Inflammatory macrophage (primary cell): ENCODE measurements at places on chromosomes 3 and 15.
A peak's percentile ranks its signal among the peaks of the same experiment; 100 is the strongest.

- DNase-seq: no peak
Measured at GRCh38 chr15:65323071-65323511, 18.6 kb downstream of the RNU5B-1 start.

- no peak for DNase-seq
Measured at GRCh38 chr3:197302033-197302432, 3.6 kb upstream of the DLG1 start.

GRCh38 chr15:78149805-78150751 is 916 bp downstream of the IDH3A start:
- DNase-seq: no peak

GRCh38 chr3:128188956-128189355 is 35.7 kb downstream of the EEFSEC start:
- peak; percentile 69 for DNase-seq

DNA sequence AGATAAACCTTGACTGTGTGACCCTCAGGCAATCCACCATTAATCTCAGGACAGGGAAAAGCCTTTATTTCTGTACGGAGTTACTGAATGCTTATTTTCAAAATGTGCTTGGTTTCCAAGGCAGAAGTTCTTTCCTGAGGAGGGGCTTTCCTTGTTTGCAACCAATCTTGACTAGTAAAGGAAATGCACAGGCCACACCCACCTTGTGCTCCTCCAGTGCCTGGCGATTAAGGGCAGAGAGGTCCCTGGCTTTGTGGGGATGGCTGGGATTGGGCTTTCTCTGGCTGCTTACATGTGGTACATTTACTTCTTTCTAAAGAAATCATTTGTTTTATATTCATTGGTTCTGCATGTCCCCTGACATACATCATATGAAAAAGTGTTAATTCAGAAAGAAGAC is 47.8 kb downstream of the ZNF621 start:
- DNase-seq: no peak

DNA sequence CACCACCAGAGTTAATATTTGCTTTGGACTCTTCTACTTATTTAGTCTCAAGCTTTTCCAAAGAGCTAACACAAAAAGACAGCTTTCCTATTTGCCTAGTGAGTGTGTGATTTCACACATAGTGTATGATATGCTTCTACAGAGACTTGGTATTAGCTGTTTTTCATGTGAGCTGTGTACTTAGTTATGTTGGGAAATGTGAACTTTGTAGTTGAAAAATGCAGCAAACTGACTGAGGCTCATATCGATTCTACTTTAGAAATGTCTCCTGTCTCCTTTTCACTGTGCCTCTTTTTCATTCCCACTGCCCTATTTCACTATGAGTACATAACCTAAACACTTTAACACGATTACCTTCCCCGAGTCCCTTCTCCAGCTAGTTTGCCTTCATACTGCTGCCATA is 136.5 kb downstream of the ALCAM start:
- DNase-seq: no peak

- no peak for DNase-seq
Measured at GRCh38 chr3:159938714-159939113, 49.9 kb upstream of the IL12A start.

GRCh38 chr3:136899622-136900158 is 37.7 kb downstream of the NCK1 start:
- DNase-seq: no peak

GRCh38 chr3:128077665-128078064 is 25.4 kb downstream of the SEC61A1 start:
- peak; percentile 45 for DNase-seq

GRCh38 chr3:117922039-117922438 is 1112.6 kb downstream of the IGSF11 start:
- no peak for DNase-seq

GRCh38 chr15:31824024-31824423 is 206.3 kb upstream of the CHRNA7 start:
- no peak for DNase-seq

GRCh38 chr3:183265834-183266417 is 12.9 kb downstream of the B3GNT5 start:
- DNase-seq: no peak

DNA sequence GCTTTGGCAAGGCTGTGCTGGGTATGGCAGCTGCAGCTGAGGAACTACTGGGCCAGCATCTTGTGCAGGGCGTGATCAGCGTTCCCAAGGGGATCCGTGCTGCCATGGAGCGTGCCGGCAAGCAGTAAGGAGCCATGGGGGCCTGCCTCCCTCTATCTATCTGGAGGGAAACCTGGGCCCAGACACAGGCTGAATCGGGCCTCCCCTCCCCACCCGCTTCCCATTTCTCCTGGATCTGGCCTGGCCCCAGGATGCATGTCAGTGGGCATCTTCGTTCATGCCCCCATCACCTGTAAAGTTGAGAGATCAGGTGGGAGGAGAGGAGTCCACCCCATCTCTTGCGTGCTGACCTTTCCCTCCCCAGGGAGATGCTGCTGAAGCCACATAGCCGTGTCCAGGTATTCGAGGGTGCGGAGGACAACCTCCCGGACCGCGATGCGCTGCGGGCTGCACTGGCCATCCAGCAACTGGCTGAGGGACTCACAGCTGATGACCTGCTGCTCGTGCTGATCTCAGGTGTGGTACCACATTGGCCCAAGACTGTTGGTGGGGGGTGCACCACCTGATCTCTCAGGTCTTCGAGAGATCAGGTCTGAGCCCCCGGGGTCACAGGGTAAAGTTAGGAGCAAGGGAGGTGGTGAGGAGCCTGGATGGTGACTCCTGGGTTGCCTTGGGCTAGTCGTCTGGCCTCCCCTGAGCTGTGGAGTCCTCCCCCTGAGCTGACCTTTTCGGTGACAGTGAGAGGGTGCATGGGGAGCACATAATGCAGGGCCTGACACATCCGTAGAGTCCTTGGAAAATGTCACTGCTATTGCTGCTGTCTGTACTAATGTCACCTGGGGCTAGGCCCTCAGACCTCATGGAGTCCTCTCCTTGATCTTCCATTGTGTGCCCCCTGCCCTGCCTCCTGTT is 3.2 kb downstream of the GLYCTK start:
- DNase-seq: no peak

- DNase-seq: no peak
Measured at GRCh38 chr15:43102187-43102586, 3.7 kb downstream of the UBR1 start.

- DNase-seq: no peak
Measured at GRCh38 chr3:138418601-138419206, 15.7 kb upstream of the ESYT3 start.

DNA sequence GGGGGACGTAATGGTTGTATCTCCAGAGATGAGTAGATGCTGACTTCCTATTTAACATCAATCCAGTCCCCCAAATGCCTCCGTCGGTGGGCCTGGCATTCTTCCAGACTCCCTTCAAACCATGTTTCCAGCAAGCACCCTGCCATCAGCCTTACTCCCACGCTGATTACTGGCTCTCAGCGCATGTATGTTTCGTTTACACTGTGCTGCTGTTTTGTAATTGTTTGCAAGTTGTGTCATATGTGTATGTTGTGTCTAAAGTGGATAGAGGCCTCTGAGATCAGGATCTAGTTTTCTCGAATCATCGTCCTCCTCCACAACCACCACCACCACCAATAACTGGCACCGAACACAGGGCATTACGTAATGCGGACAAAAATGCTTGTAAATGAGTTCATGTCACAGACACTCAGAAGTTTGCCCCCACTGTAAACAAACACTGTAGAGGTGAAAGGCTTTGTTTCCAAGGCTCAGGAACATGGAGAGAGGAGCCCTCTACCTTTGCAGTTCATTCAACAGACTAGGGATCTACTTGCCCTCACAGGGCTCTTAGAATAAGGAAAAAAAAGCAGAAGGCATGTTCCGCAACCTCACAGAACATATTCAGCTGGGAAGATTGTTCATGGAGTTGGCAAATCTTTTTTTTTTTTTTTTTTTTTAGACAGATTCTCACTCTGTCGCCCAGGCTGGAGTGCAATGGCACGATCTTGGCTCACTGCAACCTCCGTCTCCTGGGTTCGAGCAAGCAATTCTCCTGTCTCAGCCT is 46.1 kb upstream of the SEMA4B start:
- DNase-seq: peak; percentile 65

GRCh38 chr3:196414469-196414868 is 17.8 kb downstream of the UBXN7 start:
- peak; percentile 31 for DNase-seq

DNA sequence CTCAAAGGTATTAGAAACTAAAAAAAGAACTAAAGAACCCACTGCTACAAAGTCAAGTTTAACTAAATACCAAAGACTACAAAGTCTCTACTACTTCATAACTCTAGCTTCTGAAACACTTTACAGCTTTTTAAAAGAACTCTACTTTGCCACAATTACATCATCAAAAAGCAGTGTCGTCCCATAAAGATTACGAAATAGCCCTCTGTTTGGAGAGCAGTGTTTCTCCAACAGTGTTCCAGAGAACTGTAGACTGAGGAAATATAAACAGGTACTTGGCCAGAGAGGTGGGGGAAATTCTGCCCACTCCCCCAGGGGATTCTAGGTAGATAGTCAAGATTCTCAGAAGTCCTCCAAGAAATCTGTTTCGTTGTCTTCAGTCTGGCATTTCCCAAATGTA is 225.6 kb downstream of the PDZRN3 start:
- no peak for DNase-seq

GRCh38 chr3:194206320-194206719 is 70.4 kb downstream of the HES1 start:
- peak; percentile 23 for DNase-seq

- no peak for DNase-seq
Measured at GRCh38 chr3:175445741-175446140, 586.6 kb downstream of the NAALADL2 start.

DNA sequence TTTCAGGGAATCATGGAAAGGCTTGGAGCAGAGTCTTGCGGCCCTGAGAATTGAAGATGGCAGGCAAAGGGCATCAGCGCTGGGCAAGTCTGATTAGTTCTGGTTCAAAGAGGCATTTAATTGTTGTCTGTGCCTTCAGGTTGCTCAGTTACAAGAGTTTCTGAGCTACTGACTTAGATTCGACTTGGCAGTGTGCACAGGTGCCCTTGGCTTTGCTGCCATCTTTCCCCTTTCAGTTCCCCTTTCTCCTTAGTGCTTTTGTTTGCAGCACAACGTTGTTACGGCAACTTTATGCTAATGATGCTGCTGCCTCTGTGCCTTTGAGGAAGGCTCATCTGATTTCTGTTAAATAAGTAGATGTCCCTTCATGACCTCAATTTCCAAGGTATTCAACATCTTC is 12.5 kb downstream of the P2RY14 start:
- peak; percentile 79 for DNase-seq

DNA sequence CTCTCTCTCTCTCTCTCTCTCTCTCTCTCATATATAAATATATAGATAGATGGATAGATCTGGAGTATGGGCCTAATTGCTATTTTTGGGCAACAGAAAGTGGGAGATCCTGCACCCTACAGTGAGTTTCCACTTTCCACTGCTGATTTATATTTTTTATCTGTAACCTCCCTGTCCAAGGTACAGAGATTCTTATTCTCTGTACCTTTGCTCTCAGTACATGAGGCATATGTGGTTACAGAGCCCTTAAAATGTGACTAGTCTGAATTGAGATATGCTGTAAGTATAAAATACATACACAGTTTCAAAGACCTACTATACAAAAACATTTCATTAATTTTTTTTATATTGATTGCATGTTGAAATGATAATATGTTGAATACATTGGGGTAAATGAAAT is 51.1 kb upstream of the FOXP1 start:
- no peak for DNase-seq

DNA sequence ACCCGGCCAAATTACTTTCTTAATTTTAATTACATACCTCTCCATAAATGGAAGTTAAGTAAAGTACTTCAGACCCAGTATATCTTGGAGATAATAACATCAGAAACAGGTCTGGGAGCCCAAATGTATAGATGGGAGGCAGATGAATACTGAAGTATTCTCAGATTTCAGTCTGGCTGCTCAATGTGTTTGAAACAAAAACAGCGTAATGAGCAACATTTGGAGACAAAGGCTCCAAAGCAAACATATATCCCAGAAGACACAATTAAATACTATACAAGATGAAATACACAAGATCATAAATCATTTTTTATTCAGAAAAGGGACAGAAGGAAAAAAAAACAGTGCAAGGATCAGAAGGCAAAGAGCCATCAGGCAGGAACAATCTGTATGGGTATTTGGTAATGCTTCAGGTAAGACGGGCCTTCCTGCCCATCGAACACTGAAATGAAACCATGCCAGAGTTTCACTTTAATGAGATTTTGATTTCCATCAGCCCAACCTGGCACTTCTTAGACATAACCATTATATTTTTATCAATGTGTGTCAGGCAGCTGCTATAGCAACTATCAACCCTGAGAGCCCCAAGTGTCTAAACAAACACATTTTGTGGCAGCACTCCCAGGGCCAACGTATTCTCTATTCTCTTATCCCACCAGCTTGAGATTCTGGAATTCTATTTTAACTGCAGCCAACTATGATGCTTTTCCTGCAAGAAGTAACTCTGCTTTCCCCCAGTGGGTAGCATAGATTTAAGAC is 210.8 kb downstream of the STT3B start:
- DNase-seq: no peak

DNA sequence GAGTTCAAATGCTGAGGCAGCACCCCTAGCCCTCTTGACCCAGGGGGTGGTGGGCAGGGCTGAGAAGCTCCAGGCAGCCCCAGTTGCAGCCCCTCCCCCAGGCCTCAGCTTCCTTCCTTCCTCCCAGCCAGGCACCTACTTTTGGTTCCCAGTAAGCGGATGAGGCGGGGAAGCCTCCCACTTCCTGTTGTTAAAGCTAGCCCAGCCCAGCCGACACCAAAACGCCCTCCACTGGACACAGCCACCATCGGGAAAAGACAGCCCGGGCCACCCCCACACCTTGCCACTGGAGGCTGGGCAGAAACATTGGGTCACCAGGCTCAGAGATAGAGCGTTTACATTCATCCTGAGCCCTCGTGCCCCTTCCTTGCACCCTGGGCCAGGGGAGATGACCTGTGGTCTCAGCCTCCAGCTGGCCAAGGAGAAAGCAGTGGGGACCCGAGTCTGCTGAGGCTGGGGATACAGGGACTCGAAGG is 3.5 kb downstream of the DUSP7 start:
- peak; percentile 87 for DNase-seq

DNA sequence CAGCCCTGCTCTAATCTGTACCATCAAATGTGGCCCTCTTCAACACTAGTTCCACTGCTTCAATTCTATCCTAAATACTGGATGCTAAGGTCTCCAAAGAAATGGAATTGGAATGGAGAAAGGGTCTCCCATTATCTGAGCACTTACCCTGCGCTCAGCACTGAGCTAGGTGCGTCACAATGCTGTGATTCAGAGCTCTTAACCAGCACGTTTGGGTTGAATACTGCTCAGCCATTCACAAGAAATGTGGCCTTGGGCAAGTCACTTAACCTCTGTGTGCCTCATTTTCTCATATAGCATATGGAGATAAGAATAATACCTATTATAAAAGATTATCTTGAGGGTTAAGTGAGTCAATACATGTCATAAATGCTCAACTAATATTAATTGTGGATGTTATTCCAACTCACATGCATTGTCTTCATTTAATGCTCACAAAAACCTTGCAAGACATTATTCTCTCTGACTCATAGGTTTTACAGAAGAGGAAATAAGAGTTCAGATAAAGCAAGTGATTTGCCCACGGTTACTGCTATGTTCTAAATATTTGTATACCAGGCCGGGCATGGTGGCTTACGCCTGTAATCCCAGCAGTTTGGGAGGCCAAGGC is 27.4 kb upstream of the SRGAP3 start:
- DNase-seq: no peak
